GM06990 (cell line): ENCODE measurements at places on chromosomes 13 and 19.

DNA sequence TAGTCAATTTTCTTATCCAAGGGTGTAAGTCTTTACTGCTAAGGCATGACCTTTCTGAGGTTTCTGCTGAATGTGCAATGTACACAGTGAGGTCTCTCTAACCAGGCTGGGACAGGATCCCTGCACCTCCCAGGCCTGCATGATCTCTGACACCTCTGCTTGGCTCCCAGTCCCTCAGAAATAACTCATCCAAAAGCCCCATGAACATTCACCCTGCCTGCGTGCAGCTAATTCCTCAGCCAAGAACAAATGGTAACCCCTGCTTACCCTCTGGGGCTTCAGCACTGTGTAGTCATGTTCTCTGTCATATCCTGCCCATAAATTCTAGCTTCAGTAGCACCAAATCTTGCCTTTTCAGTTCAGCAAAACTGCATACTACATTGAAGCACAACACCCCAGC lies 1146.3 kb upstream of the MIR17HG start:
- DNase-seq = no peak

GRCh38 chr19:18007044-18007916 lies 690 bp upstream of the ARRDC2 start:
- peak; percentile 86 for DNase-seq

- DNase-seq = no peak
Measured at GRCh38 chr19:18292462-18292809, 11.0 kb upstream of the JUND start.

- no peak for DNase-seq
Measured at GRCh38 chr19:3054972-3055740, 7.1 kb downstream of the TLE5 start.

GRCh38 chr13:48977286-48977625 lies 1.5 kb downstream of the FNDC3A start:
- DNase-seq = no peak

DNA sequence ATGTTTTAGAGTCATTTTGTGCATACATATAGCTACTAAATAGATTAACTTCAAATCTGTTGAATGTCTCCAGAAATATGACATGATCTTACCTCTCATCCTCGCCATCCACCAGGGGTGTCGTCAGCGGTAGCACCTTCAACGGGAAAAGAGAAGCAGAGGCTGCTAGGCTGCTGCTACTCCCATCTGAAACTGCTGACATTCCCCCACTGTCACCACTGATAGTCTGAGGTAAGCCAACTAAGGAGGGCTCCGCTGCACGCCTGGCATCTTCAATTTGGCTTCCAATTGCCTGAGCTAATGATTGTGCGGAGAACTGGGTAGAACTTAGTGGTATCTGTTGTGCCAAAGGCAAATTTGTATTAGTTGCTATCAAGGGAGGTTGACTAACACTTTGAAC lies 3.1 kb downstream of the TSC22D1 start:
- DNase-seq = no peak

DNA sequence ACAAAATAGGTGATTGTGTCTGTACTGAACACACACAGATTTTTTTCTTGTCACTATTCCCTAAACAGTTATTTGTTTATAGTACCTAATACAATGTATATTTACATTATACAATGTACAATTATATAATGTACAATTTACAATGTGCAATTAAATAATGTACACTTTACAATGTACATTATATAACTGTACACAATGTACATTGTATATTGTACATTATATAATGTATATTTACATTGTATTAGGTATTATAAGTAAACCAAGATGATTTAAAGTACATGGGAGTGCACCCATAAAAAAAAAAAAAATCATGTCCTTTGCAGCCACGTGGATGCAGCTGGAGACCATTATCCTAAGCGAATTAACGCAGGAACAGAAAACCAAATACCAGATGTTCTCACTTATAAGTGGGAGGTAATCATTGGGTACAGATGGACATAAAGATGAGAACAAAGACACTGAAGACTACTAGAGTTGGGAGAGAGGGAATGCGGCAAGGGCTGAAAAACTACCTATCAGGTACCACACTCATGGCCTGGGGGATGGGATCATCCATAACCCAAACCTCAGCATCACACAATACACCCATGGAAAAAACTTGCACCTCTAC lies 68.1 kb downstream of the ABCC4 start:
- DNase-seq = no peak

GRCh38 chr19:11247391-11247790 lies 8.0 kb downstream of the ANGPTL8 start:
- DNase-seq = no peak

DNA sequence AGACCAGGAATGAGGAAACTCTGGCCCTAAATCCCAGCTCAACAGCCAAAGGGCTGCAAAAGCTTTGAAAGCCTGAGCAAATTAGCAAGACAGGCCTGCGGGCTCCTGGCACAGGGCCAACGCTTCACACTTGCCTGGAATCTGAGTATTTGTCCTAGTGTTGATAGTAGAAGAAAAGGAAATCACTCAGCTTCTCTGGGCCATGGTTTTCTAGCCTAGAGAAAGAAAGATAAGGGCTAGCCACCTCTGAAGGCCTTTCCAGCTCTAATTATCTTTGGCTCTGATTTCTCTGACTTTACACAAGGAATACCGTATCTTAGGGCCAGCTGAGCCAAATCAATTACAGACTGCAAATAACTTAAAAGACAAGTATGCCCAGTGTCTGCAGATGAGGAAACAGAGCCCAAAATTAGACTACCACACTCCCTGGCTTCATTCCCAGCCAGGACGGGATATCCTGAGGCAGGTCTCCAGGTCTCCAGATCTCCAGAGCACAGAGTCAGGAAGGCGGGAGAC lies 69.6 kb downstream of the STK24 start:
- no peak for DNase-seq

- DNase-seq = no peak
Measured at GRCh38 chr13:48640767-48641166, 13.0 kb upstream of the CYSLTR2 start.

DNA sequence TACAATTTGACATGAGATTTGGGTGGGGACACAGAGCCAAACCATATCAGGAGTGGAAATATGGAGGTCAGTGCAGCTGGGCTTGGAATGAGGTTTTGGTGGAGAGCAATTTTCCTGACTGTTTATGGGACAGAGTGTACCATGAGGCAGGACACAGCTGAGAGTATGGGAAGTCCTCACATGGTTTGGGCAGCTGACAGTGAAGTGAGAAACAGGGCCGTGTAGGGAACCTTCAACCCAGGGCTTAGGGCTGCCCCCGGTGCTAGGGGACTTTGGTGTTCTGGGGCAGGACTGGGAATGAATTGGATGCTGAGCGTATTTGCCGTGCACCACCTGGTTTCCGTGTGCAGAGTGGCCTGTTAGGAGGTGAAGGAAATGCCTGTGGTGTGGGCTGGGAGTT lies 6.1 kb downstream of the ZNF548 start:
- DNase-seq = no peak

DNA sequence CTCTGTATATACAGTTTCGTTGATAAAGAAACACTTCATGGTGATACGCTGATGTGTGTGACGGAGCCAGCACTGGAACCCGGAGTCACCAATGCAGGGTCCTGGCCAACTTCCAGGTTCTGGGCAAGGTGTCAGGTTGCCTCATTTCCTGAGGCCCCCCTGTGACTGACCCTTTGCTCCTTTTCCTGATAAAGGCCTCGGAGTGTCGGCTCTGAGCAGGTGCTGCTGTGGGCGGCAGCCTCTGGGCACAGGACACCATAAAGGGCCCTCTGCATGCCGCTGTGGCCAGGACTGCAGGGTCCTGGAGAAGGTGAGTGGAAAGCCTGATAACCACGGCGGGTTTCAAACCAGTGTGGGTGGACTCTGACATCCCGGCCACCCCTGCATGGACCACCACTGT lies 17.3 kb upstream of the MYDGF start:
- DNase-seq = no peak

GRCh38 chr19:23855676-23856075 lies 59.0 kb upstream of the ZNF726 start:
- DNase-seq = no peak

DNA sequence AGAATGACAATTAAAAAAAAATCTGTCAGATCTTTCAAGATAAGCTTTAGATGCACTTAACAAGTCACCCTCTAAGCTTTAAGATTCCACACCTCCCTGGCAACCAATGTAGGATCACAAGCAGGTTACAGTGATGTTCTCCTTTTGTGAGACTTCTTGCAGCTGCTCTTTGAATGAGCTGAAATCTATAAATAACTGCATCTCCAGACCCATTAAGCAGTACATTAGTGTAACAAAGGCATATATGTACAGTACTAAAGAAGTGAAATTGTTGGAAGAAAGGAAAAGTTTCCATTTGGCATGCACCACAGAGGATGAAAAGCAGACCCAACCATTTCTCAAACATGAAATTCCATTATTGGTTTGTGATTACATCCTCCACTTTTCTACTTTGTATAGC lies 364.7 kb downstream of the ENOX1 start:
- DNase-seq = no peak

DNA sequence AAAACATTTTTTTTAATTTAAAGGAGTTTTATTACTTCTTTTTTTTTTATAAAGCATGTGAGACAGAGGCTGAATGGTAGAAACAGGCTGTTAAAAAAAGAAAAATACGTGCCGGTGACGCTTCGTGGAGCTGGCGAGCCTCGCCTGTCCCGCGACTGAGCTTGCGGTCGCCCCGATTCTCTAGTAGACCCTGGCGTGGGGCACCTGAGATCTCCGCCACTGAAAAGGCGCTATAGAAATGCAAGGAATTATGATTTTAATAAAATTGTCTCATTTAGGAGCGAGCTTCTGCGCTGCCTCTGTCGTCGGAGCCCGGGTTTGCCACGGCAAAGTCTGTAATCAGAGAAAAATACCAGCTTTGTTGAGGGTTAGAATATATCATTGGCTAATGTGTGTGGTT lies 18.4 kb downstream of the NFIX start:
- no peak for DNase-seq

GRCh38 chr13:94712812-94713560 lies 641 bp upstream of the SOX21 start:
- DNase-seq = peak; percentile 41

DNA sequence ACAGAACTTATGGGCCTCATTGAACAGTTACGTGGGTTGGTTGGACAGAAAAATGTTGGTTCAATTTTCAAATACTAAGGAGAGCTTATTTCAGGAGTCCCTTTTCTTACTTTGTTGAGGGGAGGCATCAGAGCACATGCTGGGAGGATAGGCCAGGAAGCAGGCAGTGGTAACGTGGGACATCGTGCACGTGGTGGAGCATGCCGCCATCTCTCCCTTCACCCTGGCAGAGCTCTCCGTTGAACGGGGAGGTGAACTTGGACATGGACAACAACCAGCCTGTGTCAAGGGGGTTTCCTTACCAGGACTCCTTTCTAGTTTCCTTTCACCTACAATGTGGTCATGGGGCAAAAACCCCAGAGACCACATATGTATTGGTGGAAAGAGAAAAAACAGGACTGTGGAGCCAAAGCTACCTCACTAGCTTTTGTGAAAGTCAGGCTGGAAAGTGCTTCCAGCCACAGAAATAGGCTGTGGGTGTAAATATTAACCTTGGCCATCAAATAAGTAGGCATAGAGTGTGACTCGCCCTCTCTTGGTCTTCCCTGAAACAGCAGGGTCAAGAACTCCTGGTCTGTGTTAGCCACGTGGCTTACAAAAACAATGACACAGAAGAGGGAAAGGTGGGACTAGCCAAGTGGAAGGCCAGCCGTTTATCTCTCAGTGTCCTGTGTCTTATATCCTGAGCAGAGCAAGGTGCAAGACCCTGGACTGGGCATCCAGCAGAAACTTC lies 14.4 kb downstream of the MICOS13 start:
- no peak for DNase-seq
